Right lobe of liver (tissue), 6 donors: ENCODE measurements at places on chromosomes 6 and 20. TPM values are rescaled to one million over a fixed set of nuclear protein-coding genes. Genes with fewer than 3 reads are reported as not detected.

Gene NRSN2
- total RNA-seq: 1.5 TPM

Gene KAT14
- 8.7 TPM for total RNA-seq

Gene ELOVL2
- total RNA-seq: 12.8 TPM

Gene SIRPB1
- total RNA-seq: 3.9 TPM

Gene HTR1E
- not detected for total RNA-seq

Gene ZBTB12
- 0.65 TPM for total RNA-seq

Gene MEI4
- 0.20 TPM for total RNA-seq

Gene ABHD16B
- not detected for total RNA-seq

Gene SIRPD
- not detected for total RNA-seq

Gene OPN5
- not detected for total RNA-seq

Gene CST9
- total RNA-seq: not detected

Gene PTPRK
- total RNA-seq: 34.2 TPM

Gene SLC22A16
- total RNA-seq: not detected

Gene EYS
- 0.68 TPM for total RNA-seq

Gene FUT9
- not detected for total RNA-seq

Gene IL20RA
- 0.11 TPM for total RNA-seq

Gene PAK5
- 0.07 TPM for total RNA-seq

Gene THBS2
- total RNA-seq: 7.7 TPM

Gene MAK
- total RNA-seq: 0.12 TPM

Gene C6orf118
- not detected for total RNA-seq

Gene RRAGD
- total RNA-seq: 18.7 TPM

Gene CST7
- total RNA-seq: 4.6 TPM

Gene EYA2
- total RNA-seq: 0.12 TPM

Gene SYCP2
- 0.83 TPM for total RNA-seq

Gene FLOT1
- 92.2 TPM for total RNA-seq

Gene GATA5
- 0.37 TPM for total RNA-seq

Gene RAET1E
- not detected for total RNA-seq

Gene TLDC2
- 0.43 TPM for total RNA-seq

Gene CDKN1A
- 124 TPM for total RNA-seq

Gene SLC22A3
- total RNA-seq: 49.3 TPM

Gene PROKR2
- not detected for total RNA-seq

Gene NNAT
- not detected for total RNA-seq

Gene BPIFA1
- total RNA-seq: not detected

Gene CCR6
- total RNA-seq: 0.12 TPM

Gene TENT5A
- total RNA-seq: 9.0 TPM

Gene RNF182
- total RNA-seq: not detected

Gene SPO11
- total RNA-seq: not detected

Gene OTOR
- total RNA-seq: not detected

Gene ID4
- total RNA-seq: 5.5 TPM

Gene RIPPLY2
- not detected for total RNA-seq
